ENCODE measurements at places on chromosomes 2 and 18.

DNA sequence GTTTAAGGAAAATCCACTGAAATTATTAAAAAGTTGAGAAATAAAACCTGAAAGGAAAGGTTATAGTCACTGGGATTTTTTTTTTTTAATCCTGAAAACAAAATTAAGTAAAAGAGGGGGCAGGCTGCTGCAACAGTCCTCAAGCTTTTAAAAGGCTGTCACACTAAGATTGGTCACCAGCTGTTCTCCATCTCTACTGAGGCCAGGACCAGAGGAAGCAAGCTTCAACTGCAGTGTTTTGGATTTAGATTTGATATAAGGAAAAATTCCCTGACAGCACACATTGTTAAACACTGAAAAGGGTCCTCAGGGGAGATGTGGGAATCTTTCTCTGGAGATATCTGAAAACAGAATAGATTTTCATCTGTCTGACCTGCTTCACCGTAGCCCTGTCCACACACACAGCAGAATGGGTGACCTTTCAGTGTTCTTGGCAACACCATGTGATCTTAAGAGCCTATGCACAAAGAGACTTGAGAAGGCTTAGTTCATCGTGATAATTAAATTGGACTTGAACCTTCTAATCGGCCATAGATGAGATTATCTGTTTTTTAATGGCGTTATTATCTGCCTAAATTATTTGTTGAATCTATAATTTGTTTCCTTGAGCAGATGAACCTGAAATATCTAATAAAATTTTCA, 132.0 kb upstream of the BOD1L2 start:
- DNase-seq: no peak

GRCh38 chr2:68344031-68344430, 21.1 kb upstream of the PLEK start:
- DNase-seq: no peak

GRCh38 chr2:57516698-57517340, 529.8 kb upstream of the VRK2 start:
- DNase-seq: peak; percentile 7

- DNase-seq: no peak
These were observed 99.0 kb upstream of the SMAD2 start for GRCh38 chr18:48029296-48029986.

DNA sequence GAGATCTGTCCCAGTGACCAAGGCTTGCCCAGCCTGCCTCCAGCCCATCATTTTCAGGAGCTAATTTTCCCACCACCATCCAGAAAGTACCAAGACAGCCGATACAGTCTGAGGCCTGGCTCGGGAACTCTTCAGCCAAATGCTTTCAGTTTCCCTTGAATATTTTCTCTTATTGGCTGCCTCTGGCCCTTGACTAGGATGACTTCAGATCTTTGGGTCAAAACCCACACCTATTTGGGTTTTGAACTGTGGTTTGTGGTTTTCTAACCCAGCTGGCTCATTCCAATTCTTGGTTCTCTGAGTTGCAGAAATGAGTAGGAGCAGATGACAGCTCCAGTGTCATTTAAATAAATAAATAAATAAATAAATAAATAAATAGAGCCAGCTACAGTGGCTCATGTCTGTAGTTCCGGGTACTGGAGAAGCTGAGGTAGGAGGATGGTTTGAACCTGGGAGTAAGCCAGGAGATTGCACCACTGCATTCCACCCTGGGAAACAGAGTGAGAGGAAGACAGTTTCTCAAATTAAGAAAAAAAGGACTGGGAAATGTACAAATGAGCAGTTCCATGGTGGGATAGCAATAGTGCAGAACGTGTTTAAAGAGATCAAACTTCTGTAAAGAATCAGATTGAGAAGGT, 465.0 kb upstream of the SOX11 start:
- no peak for DNase-seq

- no peak for DNase-seq
These were observed 4.0 kb upstream of the MREG start for GRCh38 chr2:216017365-216017764.

- DNase-seq: no peak
These were observed 199.1 kb upstream of the SLC14A2 start for GRCh38 chr18:45416168-45416567.

- no peak for DNase-seq
These were observed 22.2 kb upstream of the POMC start for GRCh38 chr2:25190536-25190935.

DNA sequence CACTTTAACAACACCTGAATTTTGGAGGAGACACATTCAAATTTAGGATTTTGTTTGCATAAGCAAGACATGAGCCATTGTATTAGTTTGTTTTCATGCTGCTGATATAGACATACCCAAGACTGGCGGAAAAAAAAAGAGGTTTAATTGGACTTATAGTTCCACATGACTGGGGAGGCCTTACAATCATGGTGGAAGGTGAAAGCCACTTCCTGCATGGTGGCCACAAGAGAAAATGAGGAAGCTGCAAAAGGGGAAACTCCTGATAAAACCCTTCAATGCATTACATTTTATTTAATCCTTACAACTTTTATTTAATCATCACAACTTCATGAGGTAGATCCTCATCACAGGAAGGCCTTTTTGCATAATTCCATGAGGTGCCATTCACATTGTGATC, 242.0 kb upstream of the STON1 start:
- DNase-seq: no peak

DNA sequence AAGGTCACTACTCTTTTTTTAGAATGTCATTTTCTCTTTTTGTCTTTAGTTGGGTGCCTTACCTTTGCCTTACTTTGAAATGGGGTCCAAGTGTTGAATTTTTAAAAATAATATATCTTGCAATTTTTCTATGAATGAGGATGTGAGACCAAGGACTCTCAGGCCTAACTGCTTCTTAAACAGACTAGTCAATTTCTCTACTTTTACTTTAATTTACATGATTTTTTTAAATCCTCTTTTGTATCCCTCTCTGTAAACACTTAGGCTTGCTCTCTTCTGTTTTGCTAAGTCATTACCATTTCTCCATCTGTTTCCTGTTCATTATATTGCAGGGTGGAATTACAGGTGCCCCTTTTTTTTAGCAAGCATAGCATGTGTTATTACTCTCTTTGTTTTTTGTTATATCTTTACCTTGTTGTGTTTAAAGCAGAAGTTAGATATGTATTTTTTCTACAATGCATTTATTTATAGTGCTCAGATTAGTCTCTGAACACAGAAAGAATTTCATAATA, 261.8 kb downstream of the SPAG16 start:
- DNase-seq: no peak

- DNase-seq: no peak
These were observed 68.6 kb downstream of the BARD1 start for GRCh38 chr2:214740867-214741395.

DNA sequence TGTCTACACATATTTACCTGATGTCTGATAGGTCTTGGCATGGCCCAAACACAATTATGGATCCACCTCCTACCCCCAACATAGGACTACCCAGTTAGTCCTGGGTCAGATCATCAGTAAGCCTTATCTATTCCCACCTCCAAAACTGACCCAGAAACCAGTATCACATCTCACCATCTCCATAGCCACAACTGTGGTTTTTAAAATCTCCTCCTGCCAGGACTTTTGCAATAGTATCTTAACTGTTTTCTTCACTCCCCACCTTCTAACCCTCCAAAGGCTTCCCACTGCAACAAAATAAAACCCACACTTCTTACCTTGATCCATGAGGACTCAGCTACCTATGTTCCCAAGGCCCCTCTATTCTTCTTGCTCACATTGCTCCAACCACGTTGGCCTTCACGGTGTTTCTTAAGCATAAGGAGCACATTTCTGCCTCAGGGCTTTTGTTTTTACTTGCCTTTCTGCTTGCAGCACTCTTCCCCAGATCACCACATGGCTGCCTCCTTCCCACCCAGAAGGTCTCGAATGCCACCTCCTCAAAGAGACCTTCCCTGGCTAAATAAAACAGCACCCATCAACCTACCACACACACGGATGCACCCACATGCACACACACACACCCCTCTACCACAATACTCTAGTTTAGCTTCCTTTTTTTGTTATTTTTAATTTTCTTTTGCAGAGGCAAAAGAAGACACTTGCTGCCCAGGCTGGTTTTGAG, 125.9 kb upstream of the SLC1A4 start:
- no peak for DNase-seq

- DNase-seq: no peak
These were observed 759.4 kb downstream of the CBLN2 start for GRCh38 chr18:71784777-71785176.

DNA sequence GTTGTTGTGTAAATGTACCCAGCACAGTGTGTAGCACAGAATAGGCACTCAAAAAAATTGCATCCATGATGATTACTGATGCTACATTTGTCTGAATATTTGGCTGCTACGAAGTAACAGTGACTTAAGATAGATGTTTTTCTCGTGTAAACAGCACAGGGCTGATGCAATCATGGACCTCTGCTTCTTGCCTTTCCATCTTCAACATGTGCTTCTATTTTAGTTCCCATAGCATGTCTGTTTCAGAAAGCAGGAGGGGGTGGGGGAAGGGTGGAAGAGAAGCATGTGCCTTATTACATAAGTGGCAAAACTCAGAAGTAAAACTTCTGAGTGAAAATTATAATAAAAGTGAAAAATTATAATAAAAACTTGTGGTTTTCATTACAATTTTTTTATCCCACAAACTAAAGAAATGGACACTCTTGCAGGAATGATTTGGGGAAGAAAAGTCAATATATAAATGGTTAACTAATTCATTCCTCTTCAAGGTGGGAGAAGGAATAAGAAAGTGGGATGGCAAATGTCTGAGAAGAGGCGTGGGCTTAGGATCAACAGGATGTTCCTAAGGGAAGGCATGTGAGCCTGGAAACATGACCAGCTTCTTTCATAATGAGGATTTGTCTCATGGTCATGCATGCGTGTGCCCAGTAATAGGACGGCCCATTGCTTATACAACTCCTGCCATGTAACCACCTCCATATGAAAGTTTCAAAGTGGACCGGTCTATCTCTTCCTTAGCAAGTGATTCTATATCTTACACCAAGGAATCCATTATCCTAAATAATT, 27.2 kb downstream of the CCBE1 start:
- no peak for DNase-seq

- peak; percentile 54 for DNase-seq
These were observed 49.3 kb downstream of the GREB1 start for GRCh38 chr2:11582862-11583752.

DNA sequence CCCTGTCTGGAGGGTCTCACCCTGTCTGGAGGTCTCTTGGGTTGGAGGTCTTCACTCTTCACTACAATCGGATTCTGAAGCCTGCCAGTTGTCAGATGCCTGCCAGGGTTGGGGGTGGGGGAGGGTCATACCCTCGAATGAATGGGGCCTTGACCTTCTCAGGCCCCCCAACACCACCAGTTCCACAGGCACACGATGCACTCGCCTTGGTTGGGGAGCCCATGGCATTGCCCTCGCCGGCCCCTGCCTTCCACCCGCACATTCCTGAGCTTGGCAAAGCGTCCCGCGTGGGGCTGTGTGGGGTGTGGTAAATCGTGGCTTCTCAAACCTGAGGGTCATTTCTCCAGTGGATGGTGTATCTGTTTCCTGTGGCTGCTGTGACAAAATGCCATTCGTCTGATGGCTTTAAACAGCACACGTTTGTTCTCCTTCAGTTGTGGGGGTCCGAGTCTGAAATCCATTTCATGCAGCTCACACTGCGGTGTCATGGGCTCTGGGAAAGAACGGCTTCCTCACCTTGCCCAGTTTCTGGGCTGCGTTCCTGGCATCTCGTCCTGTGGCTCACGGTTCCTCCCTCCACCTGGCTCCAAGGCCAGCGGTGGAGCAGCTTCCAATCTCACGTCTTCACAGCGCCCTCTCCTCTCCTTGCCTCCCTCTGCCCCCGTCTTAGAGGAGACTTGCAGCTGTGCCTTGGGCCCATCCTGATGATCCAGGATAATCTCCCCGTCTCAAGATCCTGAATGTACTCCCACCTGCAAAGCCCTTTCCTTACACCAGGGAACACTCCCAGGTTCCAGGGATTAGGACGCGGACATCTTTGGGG, 38.0 kb upstream of the HPCAL1 start:
- no peak for DNase-seq

GRCh38 chr2:30641765-30642345, 165.4 kb downstream of the CAPN13 start:
- DNase-seq: no peak

DNA sequence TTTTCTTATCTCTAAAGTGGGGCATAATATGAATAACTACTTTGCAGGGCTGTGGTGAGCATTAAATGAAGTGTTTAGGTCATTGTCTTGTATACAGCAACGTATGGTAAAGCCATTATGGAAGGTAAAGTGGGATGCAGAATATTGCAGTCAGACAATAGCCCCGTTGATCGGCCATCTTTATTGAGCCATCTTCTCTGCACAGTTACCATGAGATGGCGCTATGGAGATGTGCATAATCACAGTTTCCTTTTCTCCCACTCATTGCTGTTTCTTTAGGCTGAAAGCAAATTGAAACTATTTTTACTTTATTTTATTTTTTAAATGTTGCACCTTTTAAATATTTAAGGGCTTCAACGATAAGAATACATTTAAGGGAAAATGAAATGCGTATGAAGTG, 108.9 kb downstream of the THSD7B start:
- no peak for DNase-seq

- DNase-seq: no peak
These were observed 136.6 kb upstream of the RMP24 start for GRCh38 chr18:35835833-35836232.

GRCh38 chr18:26051843-26052242, 38.6 kb downstream of the SS18 start:
- no peak for DNase-seq

DNA sequence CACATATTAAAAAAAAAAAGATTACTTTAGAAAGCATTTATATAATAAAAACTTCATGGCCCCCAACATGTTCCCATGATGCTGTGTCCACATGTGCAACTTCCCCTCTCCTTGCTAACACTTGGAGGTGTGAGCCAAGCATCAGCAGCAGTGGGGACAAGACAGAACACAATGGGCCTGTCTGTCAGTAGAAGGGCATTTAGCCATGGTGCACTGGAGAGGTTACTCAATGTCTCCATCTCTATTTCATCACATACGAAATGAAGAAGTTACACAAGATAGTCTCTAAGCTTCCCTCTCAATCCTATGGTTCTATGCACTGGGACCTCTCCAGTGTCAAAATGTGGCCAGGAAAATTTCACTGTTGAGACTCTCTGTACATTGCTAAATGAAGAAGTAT, 2.5 kb downstream of the VIT start:
- DNase-seq: no peak

Measured in HuH-7.5 (cell line).